ENCODE measurements at places on chromosomes 6 and 20.

GRCh38 chr6:142846883-142847287 is 98.1 kb downstream of the HIVEP2 start:
- peak; percentile 44 for DNase-seq

GRCh38 chr6:127737009-127737486 is 160.1 kb downstream of the C6orf58 start:
- peak; percentile 57 for DNase-seq

DNA sequence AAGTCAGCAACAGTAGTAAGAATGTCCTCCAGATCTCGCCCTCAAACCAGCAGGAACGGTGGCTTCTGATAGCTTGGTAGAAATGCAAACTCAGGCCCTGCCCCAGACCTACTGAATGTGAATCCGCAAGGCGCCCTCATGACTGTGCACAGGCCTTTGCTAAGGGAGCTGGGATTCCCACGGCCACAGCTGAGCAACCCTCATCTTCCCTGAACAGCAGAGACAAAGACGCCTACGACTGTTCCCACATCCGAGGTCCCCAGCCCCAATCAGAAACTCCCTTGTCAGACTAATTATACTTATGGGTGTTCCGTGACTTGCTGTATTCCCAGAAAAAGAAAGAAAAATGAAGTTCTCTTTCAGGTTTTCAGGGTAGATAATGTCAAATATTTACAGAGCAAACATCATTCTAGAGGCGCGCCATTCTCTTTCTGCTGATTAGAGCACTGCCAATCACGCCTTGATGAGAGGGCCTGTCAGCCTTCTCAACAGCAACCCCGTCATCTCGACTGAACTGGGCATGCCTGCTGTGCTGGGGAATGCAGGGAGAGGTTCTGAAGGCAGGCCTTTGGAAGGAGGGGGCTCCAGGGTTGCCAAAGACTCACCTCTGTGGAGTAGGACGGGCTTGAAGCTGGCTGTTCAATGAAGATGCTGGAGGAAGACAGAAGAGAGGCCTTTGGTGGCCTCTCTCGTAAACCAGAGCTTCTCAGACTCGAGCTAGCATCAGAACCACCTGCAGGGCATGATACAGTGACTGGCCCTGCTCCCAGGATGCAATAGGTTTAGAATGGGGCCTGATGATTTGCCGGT is 79.9 kb downstream of the ZNF217 start:
- DNase-seq = no peak

- DNase-seq = no peak
Observed at GRCh38 chr20:16606468-16607070, 33.3 kb upstream of the KIF16B start.

- peak; percentile 29 for DNase-seq
Observed at GRCh38 chr6:167827583-167828324, 1.0 kb downstream of the AFDN start.

- DNase-seq = no peak
Observed at GRCh38 chr6:163342571-163343539, 71.7 kb upstream of the QKI start.

- no peak for DNase-seq
Observed at GRCh38 chr6:110485491-110485890, 9.1 kb upstream of the SLC22A16 start.

DNA sequence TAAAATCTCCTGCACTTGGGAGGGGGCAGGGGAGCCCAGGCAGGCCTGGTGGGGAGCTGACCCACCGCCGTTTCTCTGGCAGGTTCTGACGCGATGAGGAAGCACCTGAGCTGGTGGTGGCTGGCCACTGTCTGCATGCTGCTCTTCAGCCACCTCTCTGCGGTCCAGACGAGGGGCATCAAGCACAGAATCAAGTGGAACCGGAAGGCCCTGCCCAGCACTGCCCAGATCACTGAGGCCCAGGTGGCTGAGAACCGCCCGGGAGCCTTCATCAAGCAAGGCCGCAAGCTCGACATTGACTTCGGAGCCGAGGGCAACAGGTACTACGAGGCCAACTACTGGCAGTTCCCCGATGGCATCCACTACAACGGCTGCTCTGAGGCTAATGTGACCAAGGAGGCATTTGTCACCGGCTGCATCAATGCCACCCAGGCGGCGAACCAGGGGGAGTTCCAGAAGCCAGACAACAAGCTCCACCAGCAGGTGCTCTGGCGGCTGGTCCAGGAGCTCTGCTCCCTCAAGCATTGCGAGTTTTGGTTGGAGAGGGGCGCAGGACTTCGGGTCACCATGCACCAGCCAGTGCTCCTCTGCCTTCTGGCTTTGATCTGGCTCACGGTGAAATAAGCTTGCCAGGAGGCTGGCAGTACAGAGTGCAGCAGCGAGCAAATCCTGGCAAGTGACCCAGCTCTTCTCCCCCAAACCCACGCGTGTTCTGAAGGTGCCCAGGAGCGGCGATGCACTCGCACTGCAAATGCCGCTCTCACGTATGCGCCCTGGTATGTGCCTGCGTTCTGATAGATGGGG is 3.0 kb downstream of the PRND start:
- DNase-seq = no peak

DNA sequence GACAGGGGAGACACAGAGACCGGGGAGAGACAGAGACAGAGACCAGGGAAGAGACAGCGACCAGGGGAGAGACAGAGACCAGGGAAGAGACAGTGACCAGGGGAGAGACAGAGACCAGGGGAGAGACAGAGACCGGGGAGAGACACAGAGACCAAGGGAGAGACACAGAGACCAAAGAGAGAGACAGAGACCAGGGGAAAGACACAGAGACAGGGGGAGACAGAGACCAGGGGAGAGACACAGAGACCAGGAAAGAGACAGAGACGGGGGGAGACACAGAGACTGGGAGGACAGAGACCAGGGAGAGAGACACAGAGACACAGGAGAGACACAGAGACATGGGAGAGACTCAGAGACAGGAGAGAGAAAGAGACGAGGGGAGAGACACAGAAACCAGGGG is 43.9 kb downstream of the YTHDF1 start:
- no peak for DNase-seq

All from RWPE1 (cell line).